ENCODE measurements at places on chromosomes 3 and 15.

GRCh38 chr3:141143517-141143916 is 88.1 kb upstream of the PXYLP1 start:
- no peak for DNase-seq

GRCh38 chr3:51568036-51568435 is 29.5 kb downstream of the RAD54L2 start:
- peak; percentile 50 for DNase-seq

GRCh38 chr3:97613139-97613538 is 151.4 kb upstream of the ARL6 start:
- DNase-seq, result no peak

DNA sequence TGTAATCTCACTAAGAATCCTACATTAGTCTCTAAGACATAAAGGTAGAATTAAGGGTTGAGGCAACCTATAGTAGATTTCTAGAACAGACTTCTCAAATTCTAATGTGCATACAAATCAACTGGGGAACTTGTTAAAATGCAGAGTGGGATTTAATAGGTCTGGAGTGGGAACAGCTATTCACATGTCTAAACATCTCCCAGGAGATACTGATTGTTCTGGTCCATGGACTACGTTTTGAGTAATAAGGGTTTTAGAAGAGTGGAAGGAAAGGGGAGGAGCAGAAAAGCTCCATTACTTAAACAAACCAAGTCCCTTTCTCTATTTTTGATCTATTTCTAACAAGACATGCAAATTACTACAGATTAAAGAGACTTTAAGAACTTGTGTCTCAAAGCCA is 524.8 kb downstream of the TUSC7 start:
- DNase-seq, result no peak

- DNase-seq, result peak; percentile 63
These were observed 5.6 kb upstream of the MECOM start for GRCh38 chr3:169668957-169669741.

DNA sequence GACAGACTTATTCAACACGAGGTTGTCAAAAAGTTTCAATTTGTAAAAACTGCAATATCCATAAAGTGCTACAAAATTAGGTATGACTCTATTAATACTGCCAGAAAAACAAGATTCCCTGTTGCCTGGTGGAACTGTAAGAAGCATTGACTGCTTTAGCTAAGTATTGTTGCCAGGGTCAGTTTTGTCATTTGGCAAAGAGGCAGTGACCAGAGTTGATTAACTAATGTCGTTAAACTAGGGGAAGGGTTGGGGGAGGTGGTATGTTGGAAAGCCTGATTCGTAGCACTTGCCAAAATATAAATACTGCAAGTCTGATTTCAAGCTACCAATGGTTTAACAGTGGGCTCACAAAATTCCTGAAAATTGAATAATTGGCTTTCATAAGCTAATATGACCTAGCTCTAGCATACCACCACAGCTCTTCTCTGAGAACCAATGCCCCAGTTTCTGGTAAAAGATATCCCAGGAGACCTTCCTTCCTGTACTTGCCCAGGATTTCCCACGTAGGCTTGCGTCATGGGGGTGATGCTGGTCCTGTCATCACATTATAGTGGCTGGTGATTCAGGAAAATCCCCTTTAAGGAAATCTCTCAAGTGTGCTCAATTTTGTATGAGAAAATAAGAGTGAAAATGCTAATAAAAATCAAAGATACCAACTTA is 266.4 kb upstream of the TBC1D5 start:
- DNase-seq, result no peak

DNA sequence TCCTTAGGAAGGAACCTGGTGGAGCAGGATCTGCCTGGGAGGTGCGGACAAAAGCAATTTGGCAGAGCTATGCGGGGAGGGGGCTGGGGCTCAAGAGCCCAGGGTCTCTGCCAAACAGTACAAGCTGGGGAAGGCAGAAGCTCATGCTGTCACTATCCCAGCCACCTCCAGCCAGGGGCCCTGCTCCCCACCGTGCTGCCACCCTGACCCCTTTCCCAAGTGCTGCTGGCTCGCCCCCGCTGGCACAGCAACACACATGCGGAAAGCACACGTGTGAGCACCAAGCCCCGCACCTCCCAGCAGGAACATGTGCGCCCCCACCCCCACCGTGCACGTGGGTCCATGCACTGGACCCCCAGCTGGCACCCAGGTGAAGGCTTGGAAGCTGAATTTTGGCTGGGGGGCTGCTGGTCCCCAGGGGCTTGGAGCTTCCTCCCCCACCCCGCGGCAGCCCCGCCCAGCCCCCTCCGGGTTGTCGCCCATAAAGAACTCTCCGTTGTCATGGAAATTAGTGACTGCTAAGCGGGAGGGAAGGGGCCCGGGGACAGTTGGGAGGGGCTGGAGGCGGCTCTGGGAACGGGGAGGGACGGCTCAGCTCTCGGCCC is 742 bp downstream of the CAMKV start:
- no peak for DNase-seq

DNA sequence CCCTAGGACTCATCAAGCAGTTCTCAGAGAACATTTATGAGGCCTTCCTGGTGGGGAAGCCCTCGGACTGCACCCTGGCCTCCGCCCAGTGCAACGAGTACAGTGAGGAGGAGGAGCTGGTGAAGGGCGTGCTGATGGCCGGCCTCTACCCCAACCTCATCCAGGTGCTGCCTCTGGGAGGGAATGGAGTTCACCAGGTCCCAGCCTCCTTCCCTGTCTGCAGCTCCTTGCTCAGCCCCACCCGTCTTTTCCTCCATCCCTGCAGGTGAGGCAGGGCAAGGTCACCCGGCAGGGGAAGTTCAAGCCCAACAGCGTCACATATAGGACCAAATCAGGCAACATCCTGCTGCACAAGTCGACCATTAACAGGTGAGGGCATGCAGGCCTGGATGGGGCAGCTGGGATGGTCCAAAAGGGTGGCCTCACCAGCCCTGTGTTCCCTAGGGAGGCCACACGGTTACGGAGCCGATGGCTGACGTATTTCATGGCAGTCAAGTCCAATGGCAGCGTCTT is 46.3 kb downstream of the DHX30 start:
- no peak for DNase-seq

GRCh38 chr15:81163961-81164800 is 30.1 kb downstream of the CFAP161 start:
- no peak for DNase-seq

DNA sequence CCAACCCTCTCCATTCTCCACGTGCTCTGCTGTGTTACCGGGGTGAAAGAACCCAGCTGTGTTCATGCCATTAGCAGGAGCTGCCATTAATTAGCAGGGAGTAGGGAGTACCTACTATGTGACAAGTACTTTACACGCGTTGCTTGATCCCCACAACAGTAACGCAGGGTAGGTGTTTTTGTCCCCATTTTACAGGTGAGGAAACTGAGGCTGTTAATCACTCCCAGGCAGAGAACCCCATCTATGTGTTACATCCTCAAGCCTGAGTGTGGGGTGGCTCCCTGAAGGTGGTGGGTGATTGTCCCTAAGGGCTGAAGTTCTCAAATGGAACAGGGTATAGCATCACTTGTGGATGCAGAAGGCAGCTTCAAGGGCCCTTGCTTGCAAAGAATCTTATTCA is 22.8 kb downstream of the MELTF start:
- no peak for DNase-seq

DNA sequence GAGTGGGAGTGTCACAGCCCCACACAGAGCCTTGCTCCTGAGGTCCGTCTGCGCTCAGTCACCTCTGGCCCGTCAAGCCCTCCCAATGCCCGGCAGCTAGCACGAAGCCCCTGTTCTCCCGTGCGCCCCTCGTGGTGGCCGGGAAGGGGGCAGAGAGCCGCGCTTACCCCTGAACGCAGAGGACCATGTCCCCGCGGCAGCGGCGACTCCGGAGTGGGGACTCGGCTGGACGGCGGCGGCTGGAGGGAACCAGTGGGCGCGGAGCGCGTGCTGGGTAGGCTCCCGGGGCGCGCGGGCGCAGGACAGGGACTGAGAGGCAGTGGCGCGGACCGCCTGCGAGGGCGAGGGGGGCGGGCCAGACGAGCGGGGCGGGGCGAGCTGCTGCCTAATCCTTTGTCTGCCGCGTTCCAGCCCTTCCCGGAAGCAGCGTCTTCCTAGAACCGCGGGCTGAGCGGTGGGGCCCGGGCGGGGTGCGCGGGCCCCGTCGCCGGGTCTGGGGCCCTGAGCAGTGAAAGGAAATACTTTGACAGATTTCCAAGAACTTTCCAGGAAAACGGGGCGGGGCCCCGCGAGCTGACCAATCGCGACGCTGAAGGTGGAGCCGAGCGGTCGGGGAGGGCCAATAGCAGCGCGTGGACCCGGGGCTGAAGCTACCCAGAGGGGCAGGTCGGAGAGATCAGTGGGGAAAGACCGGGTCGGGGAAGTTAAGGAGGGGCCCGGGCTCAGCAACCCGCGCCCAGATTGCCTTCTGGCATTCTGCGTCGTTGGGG is at the start of gene CISH:
CISH (minus strand) TSS at position 311 of the 770 bp plus-strand sequence; CDS start at position 187, 124 bp downstream.
- DNase-seq, result peak; percentile 95

DNA sequence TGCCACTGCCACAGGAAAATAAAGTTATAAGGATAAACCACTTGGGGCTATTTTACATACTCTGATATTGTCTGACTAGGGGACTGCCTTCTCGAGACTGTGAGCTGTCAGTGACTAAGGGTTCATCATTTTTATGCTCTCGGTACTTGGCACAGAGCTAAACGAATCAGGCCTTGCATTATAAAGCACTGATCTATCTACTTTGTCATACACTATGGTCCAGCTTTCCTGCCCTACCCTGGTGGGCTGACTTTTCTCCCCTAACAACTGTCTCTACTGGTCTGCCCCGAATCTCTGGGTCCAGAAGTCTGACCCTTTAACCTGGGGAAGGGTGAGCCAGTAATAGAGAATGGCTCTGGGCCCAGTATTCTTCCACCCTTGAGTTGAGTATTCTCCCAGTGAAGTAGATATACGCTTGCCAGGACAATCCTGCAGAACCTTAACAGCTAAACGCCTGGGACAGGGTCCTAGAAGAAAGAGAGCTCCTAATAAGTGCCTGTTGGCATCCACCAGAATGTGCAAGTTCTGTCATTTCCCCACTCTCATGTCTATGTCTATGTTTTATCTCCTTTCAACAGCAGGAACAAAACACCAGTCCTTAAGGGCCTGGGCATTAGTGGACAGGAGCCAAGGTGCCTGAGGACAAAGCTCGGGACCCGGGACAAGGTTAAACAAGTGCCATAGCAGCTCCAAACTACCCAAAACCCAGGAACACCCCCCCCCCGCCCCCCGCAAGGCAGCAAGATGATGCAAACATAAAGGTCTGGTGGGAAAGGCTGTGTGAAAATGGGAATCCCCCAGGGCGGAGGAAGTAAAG is 1.2 kb downstream of the LARP6 start:
- no peak for DNase-seq

GRCh38 chr3:194840661-194841514 is 155.2 kb downstream of the FAM43A start:
- no peak for DNase-seq

GRCh38 chr3:188068342-188068741 is 85.6 kb upstream of the LPP start:
- DNase-seq, result no peak

DNA sequence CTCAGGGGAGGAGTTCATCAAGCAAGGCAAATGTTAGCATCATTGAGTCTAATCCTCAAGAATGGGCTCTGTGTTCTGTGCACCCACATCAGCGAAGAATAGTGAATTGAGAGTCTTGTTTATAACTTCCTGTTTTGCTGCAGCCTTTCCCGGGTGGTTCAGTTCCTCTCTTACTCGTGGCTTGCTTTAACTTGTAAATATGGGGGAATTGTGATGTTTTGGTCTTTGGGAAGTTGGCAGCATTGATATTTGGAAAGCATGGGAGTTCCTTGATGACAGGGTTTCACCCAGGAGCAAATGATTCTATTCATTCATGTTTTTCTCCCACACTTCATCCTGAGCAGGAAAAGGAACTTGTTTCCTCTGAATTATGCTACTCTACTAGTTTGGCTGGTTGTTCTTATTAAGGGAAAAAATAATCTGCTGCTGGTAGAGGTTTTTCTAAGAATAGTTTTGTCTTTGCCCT is 40.4 kb downstream of the GPD1L start:
- peak; percentile 65 for DNase-seq

- DNase-seq, result no peak
These were observed at the start of gene CNTN3 for GRCh38 chr3:74614107-74614967. Gene CNTN3, minus strand, starts transcription at chr3:74614659. Its CDS starts 93,547 bp downstream, at chr3:74521112.

- DNase-seq, result peak; percentile 90
These were observed 22.0 kb downstream of the SLC9A9 start for GRCh38 chr3:143826296-143826695.

- DNase-seq, result no peak
These were observed 304.6 kb upstream of the KCNMB2 start for GRCh38 chr3:178231645-178232044.

DNA sequence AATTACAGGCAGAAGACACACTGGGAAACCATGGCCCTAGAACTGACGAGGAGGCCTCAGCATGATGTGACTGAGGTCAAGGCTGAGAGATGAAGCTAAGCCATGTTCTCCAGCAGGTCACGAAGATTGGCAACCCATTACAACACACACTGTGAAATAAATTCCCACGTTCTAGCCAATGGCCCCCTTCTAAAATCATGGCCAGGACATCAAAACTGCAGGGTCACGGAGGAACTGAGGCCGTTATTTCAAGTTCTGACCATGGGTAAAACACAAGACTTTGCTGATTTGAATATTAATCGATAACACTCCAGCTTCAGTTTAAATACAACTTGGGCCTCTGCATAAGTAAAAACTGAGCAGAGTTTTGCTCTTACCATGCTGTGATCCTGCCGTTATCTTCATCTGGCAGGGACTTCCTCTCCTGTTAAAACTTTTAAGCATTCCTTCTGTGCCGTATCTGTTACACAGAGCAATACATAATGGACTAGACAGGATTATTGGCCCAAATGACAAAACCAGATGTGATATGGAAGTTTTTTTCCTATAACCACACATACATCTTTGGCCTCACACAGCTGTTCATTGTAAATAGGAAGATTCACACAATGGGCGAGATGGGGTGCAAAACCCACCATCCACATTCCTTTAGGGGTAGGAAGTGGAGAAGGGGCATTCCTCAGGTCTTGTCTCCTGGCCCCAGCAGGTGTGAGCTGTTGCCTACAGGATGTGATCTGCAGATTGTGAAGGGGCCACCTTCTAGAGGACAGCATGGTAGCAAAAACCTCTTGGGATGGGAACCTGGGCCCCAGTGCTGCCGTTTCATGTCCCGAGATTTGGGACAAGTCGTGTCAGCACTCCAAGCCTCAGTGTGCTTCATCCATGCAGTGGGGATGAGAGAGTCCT is 207.4 kb downstream of the OPA1 start:
- no peak for DNase-seq

GRCh38 chr3:38002940-38003339 is 12.4 kb downstream of the VILL start:
- no peak for DNase-seq

GRCh38 chr3:39637807-39638206 is 170.3 kb downstream of the MOBP start:
- peak; percentile 16 for DNase-seq

GRCh38 chr3:14344351-14344750 is 58.1 kb upstream of the SLC6A6 start:
- DNase-seq, result no peak

DNA sequence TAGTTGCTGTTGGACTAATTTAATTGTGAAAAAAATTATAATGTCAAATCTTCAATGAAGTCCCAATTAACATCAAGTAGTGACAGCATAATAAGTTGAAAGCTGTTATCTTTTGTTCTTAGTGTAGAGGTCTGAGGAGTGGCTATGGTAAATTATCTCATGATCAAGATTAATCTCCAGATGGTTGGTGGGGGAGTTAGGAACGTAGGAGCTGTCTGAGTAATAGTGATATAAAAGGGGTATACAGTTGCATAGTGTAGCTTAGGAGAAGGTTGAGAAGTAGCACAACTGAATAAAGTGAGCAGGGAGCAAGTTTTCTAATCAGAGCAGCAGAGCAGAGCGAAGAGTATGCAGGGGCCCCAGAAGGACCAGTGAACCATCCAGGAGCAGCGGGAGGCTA is 19.5 kb downstream of the TMOD2 start:
- DNase-seq, result no peak

GRCh38 chr3:12662593-12663400 is 1.1 kb downstream of the RAF1 start:
- DNase-seq, result peak; percentile 48
